ENCODE measurements at places on chromosomes 7 and 10. TPM values are rescaled to one million over a fixed set of nuclear protein-coding genes. Genes with fewer than 3 reads are reported as not detected.

GRCh38 chr7:40760987-40761386 is 626.2 kb downstream of the SUGCT start:
- no peak for ATAC-seq

- ATAC-seq = no peak
These were observed 1.9 kb downstream of the TET1 start for GRCh38 chr10:68561865-68562649.

DNA sequence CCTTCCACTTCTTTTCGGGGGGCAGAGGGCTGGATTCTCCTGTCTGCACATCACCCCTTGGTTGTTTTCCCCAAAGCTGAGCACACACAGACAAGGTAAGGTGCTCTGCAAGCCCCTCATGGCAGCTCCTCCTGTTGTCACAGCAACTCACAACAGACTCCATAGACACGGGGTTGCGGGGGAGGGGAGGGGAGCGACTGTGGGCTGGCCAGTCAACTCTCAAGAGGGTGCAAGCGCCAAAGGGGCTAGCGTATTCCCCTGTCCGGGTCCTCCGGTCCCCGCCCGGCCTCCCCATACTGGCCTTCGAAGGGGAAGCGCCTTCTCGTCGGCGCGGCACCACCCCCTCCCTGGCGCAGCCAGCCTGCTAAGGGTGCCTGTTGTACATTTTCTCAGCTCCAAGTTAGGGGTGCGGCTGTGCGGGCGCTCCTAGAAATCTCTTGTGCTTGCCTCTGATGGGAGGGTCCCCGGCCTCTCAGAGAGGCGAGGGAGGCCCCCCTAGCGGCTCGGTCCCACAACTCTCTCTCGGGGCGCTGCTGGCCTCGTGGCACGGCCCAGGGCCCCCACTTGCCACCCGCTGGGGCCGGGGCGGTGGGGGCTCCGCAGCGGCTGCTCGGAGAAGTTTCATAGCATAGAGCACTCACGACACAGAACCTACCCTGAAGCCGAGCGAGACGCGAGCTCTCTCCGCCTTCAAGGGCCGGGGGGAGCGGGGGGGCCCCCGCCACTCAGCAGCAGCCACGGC is 498 bp downstream of the RHOBTB1 start:
- peak; percentile 58 for ATAC-seq

GRCh38 chr10:73875139-73875475 is 752 bp upstream of the CAMK2G start:
- no peak for ATAC-seq

Gene AMZ1
- total RNA-seq = 0.12 TPM

DNA sequence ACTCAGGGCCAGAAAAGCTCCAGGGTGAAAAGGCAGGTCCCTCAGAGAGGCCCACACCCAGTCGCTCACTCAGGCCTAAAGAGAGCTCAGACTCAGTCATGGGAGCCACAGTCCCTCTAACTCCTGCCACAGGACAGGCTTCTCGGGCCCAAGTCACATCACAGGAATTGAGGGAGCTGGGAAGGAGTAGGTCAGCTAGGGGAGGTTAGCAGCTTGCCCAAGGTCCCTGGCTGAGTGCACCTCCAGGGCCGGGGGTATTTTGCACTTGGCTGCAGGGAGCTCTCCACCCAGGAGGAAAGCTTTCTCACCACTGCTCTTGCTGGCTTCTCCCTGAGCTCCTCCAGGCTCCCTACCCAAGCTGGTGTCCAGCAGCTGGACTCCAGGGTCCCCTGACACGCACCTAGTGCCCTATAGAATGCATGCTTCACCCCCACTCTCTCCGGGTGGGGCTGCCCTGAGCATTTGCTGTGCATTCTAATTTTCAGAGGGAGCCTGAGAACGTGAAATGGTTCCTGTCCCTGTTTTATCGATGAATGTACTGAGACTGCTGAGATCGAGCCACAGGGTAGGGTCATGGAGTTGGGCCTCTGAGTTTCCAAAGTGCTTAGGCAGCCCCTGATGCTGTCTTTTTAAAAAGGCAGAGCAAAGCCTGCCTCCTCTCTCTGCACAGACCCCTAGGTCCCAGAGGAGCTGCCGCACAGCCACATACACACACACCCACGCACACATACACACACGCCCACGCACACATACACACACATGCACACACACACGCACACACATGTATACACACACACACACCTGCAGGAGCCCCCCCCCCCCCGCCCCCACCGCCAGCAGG is 37.9 kb upstream of the RET start:
- no peak for ATAC-seq

Gene CYP3A7
- not detected for total RNA-seq

- ATAC-seq = no peak
These were observed 25.1 kb downstream of the CASP7 start for GRCh38 chr10:113704637-113705343.

- no peak for ATAC-seq
These were observed 906.7 kb downstream of the DNAJB9 start for GRCh38 chr7:109476409-109476808.

GRCh38 chr10:31921031-31921430 is 7.6 kb downstream of the ARHGAP12 start:
- ATAC-seq = no peak

DNA sequence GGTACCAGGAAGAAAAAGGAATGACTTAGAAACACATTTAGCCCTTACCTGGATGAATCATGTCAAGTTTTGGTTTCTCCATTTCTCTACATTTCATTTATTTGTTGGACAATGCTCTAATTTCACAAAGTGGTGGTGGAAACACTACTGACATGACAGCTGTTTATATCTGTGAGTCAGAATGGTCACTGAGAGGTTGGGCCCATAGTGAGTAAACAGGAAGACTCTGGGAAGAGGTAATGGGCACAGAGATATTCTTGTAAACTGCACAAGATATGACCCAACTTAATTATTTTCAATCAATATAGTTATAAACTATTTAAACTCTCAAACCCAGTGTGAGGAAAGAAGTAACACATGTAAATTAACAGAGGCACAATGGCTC is 176.3 kb upstream of the MEOX2 start:
- ATAC-seq = no peak

DNA sequence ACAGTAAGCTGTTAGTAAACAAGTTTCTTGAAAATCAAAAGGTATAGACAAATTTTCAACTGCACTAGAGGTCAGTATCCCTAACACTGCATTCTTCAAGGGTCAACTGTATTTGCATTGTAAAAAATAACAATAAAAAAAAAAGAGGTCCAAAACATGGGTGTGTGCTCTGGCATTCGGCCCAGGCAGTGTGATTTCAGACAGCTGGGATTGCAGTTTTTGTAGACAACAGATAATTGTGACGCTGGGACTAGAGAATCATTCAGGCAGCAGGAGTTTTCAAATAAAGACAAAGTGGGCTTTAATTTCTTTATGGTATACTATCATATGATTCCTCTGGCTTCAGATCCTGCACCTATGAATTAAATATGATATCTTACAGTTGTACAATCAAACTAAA is 543.2 kb upstream of the SEMA3D start:
- ATAC-seq = no peak

DNA sequence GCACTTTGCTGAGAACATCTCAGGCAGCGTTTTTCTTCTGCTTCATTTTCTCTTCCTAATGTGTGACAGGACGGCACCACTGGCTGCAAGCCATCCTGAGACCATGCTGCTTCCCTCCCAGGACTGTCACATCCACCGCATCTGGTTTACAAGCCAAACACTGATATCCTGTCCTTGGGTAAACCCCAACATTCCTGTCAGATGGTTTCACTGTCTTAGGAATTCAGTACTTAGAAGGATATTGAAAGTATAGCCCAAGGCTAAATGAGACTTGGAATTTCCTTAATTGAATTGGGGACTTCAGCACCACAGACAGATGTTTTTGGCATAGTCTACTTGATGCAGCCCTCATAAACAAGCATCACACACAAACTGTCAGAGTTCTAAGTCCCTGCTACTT is 74.2 kb upstream of the PLXNA4 start:
- no peak for ATAC-seq

Gene PLPP4
- total RNA-seq = not detected

DNA sequence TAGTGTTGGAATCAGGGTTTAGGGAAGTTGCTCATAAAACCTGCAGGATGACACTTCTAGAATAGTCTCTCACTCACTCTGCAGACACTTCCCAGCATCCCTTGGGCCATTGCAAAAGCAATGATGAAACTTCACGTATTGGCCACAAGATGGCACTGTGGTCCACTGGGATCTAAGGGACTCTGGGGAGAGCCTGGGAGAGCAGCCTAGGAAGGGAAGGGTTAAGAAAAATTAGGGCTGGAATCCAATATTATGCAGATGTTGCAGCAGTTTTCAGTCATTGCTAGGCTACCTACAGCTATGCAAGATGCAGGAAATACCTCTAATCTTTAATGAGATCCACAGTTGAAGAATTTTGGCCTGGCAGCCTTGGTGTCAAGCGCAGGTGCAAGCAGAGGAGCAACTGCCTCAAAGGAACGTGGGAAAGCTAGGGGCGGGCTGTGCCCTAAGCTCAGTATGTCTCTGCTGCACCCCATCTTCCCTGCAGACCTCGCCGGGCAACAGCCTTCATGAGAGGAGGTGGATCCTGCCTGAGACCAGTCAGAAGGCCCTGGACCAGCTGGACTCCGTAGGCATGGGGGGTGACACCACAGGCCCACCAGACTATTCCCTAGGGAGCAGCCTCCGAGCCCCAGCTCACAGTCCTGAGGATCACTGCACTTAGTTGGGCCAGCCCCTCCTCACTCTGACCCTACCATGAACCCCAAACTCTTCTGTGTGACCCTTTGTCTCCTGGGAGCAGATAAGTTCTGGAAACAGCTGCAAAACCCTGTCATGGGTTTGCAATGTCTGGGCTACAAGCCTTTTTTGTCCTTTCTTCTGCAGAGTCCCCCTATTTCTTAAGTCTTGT is 127.9 kb upstream of the PRSS58 start:
- ATAC-seq = peak; percentile 85

Gene MMP21
- total RNA-seq = 0.08 TPM

Gene PRTFDC1
- 2.1 TPM for total RNA-seq

DNA sequence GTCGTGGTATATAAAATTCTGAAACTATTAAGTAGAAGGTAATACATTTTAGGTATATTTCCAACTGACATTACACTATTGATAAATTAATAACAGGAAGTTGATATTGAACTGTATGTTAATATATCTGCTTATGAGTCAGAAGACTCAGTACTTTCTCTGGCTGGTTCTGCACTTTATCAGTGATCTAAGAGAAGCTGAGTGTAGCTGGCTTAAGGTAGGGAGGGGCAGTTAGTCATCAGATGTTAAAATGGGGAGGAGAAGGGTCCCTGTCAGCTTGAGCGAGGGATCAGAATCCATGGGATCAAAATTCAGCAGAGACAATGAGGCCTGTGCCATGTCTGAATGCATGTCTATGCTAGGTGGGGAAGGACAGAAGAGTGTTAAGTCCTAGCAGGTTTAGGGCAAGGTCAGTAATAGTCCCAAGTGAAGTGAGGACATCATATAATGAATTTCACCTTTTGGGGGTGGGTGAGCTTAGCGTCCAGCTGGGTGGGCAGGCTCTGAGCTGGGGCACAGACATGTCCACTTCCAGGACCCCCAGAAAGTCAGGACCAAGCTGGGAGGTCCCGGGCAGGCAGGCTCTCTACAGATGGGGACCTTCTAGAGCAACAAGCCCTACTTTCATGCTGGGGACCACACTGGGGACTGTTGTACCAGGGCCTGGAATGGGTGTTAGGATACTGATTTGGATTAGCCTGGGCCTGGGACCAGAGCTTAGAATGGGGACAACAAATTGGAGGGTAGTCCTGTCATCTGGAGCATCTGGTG is 82.9 kb downstream of the WDFY4 start:
- ATAC-seq = no peak

DNA sequence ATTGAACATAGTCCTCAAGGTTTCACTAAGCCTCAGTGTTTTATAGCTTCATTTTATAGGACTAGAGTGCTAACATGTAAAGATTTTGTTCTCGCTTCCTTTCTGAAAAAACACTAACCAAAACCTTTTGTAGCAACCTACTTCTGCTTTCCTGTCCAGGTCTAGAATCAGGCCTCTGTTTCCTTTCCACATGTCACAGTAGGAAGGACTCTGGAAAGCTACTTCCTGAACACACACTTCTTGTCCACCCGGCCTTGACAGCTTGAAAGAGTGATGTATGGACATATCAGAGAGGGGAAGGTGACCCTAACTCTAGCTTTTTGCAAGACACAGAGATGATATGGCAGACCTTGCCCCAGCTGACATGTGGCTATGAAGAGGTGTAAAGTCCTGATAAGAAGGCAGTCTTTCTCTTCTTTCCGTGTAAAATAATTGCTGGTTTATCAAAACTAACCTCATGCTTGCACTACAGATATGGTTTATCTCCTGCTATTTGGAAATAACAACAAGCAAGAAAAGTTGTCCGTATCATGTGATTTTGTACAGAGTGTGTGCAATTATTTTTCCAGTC is 175.4 kb downstream of the SKAP2 start:
- ATAC-seq = no peak

DNA sequence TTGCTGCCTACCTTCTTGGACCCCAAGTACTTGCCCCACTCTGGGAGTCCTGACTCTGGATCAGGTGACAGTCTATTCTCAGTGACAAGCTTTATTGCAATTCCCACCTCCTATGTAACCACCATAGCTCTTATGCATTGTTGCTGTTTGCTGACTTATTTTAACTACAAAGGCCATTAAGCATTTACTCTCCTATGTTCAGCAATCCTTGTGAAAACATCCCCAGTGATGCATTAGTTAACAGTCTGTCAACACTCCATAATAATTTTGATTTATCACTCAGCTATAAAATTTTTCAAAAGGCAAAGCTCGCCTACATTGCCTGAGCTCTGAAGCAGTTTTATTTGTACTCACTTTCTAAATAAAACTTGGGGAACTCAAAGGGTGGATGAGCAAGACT is 871.8 kb upstream of the SORCS1 start:
- no peak for ATAC-seq

- ATAC-seq = no peak
These were observed 23.2 kb upstream of the SDK1 start for GRCh38 chr7:3277604-3278572.

GRCh38 chr10:102812231-102812876 is 24.9 kb downstream of the CYP17A1 start:
- ATAC-seq = no peak

Measured in esophagus mucosa (tissue), 1 donor.